NCI-H2081 treated with DMSO at 0.1 percent for 48 hours (cell line): ENCODE measurements at places on chromosomes 7 and 10.

GRCh38 chr7:50851891-50852290, 69.2 kb upstream of the GRB10 start:
- no peak for DNase-seq

- no peak for DNase-seq
These were observed 119.7 kb upstream of the KLF14 start for GRCh38 chr7:130853503-130854279.

GRCh38 chr10:72038458-72039001, 49.8 kb downstream of the SPOCK2 start:
- no peak for DNase-seq

DNA sequence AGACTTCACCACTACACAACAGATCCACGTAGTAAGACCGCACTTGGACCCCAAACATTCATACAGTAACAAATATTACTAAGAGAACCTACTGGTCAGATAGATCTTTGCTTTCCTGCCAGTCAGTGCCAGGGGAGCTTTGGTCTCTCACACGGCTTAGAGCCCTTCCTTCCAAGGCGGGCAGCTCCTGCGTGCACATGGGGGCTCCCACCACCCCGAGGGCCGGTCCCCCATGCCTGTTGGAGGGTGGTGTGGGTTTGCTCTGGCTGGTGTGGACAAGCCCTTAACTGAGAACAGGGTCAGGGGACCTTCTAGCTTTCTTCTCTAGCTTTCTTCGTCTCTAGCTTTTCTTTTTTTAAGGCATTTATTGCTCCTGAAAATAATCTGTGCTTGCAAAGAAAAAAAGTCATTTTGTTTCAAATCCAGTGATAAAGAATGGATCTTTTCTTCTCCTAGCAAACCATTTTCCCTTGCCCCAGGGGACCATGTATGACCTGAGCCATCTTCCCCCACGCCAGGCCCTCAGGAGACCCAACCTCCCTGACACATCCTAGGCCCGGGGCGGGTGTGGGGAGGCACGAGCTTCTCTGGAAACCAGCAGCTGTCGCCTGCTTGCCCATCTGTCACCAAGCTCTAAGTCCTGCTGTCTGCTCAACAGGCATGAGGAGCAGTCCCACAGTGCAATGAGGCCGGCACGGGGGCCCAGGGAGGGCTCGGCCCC, 591.1 kb downstream of the PTPRN2 start:
- no peak for DNase-seq

DNA sequence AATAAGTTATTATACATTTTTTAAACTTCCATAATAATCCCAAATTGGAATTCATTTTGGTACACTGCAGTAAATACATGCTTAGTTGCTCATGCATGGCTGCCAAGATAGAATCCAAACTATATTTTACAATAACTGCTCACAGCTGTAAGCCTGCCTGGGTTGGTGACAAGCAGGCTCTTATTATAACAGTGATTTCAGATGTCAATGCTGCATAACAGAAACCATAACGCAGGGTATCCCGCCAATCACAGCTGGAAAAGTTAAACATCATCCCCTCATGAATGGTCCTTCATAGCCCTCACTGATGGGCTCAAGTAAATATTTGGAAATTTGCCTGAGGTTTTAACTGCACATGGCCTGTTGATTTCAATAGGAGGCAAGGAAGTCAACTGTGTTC, 149.8 kb downstream of the AMPH start:
- DNase-seq, result peak; percentile 94

DNA sequence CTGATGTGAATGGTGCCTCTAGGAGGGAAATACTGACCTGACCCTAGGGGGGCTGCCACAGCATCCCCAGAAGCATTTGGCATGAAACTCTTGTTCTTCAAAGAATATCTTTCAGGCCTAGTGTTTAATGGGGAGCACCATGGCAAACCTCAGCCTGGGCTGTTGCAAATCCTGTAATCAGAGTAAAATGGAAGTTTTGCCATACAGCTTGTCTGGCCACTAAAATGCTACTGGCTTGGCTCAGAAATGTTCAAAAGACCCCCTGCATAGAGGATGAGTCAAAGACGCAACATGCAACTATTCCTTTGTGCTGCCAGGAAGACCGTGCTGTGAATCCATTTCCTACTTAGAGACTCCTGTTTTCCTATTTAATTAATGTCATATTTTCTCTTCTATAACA, 26.7 kb downstream of the HECW1 start:
- DNase-seq, result no peak

- no peak for DNase-seq
These were observed 15.3 kb downstream of the TPK1 start for GRCh38 chr7:144820552-144820951.

DNA sequence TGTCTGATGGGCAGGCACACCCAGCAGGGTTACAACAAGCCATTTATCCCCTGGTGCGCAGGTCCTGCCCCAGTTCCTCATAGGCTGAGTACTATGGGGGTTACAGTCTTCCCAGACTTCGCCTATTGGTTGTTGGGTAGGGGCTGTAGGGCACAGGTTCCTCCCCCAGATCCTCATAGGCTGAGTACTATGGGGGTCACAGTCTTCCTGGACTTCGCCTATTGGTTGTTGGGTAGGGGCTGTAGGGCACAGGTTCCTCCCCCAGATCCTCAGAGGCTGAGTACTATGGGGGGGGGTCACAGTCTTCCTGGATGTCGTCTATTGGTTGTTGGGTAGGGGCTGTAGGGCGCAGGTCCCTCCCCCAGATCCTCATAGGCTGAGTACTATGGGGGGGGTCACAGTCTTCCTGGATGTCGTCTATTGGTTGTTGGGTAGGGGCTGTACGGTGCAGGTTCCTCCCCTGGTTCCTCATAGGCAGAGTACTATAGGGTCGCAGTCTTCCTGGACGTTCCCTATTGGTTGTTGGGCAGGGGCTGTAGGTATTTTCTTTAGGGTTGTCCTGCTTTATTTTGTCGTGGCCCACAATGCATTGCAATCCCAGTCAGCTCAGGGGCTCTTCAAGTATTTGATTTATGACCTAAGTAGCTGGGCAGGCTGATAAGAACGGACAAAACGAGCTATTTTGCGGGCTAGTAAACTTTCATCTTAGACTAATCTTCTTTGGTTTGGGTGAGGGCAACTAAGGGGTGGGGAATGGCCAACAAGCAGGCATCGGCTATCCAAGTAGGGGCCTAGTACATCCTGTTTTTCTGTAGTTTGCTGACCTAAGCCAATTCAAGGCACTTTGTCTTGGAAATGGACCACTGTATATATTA, 3.4 kb downstream of the LRRC27 start:
- no peak for DNase-seq

DNA sequence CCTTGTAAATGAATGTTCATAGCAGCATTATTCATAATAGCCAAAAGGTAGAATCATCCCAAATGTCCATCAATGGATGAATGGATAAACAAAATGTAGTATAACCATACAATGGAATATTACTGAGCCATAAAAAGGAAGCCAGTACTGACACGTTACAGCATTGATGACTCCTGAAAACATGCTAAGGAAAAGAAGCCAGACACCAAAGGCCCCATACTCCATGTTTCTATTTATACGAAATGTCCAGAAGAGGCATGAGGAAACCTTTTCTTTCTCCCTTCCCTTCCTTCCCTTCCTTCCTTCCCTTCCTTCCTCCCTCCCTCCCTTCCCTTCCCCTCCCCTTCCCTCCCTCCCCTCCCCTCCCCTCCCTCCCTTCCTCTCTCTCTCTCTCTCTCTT, 131.9 kb downstream of the JAZF1 start:
- no peak for DNase-seq
